ENCODE measurements at places on chromosomes 3 and 15.

DNA sequence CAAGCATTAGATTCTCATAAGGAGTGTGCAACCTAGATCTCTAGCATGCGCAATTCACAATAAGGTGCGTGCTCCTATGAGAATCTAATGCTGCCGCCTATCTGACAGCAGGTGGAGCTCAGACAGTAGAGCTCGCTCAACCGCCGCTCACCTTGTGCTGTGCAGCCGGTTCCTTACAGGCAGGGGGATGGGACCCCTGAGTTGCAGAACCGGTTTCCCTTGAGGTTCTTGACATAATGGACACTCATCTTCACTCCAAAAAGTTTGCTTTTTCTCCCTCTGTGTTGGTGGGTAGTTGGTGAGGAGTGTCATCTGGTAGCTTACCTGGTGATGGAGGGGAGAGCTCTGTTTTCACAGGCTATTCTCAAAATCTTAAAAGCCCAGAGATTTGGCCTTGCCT, 324.0 kb upstream of the TBL1XR1 start:
- no peak for DNase-seq

GRCh38 chr3:69353088-69353478, 32.8 kb downstream of the FRMD4B start:
- no peak for DNase-seq

DNA sequence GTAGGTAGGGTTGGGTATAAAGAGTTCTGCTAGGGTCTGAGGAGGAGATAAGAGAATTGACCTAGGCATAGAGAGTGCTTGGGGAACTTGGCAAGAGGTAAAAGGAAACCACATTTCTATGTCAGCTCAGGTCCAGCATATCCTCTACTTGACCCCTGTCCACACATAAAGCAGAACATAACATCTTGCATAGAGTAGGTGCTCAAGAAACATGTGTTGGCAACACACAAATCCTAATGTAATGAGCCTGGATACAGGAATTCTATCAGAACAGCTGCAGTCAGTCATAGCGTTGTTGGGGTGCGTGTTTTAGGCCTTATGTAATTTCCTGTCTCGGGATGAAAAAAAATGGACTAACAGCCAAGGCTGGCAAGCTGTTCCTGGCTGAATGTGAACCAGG, 35.0 kb upstream of the PLCL2 start:
- DNase-seq, result no peak

GRCh38 chr3:15636028-15636709, 34.6 kb downstream of the BTD start:
- DNase-seq, result peak; percentile 29

GRCh38 chr3:30643763-30644462, 37.5 kb downstream of the TGFBR2 start:
- DNase-seq, result peak; percentile 54

DNA sequence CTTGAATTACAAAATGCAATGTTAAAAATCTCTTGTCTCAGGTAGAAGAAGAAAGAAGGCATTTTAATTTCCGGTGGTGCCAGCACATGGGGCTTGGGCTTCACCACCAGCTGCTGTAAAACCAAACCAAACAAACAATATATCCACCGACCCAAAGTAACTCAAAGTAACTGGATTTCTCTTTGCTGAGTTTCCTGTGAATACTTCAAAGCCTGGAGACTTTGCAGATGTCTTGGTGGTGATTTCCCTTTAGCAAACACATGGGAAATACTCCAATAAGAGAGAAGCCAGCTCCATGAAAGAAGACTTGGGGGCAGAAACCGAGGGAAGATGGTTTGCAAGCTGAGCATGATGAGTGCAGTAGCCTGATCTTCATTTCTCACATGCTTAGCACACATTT, 62.6 kb downstream of the EIF4E3 start:
- DNase-seq, result no peak

- no peak for DNase-seq
Measured at GRCh38 chr3:40452562-40452875, 4.6 kb upstream of the RPL14 start.

- no peak for DNase-seq
Measured at GRCh38 chr3:38800511-38800910, 15.5 kb downstream of the SCN10A start.

DNA sequence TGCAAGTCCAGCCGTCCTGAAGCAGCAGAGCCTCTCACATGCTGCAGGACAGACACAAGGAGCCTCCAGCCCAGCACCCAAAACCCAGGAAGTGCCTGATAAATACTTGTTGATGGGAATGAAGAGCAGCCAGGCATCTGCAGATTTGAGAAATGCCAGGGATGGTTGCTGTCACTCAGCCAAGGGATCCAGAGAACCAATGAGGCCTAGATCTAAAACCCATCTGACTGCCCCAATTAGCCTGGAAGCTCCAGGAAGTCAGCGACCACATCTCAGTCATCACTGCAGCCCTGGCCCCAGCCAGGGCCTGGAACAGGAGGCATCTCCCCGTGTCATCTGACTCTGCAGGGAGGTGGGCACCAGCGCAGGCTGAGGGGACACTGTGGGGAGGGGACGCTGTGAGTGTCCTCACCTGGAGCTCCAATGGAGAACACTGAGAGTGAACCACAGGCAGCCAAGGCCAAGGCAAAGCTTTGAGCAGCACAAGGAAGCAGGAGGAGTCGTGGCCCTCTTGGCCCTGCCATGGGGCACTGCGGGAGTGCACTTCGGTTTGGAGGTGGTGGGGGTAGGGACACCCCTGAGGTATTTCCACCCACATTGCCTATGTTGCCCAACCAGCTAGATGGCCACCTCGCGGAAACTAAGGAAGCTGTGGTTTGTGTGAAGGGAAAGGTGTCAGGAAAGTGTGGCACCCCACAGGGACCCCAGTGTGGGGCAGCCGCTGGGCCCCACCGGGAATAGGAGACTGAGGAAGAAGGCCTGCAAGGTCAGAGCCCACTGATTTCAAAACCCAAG, 229.5 kb downstream of the VPS13C start:
- DNase-seq, result no peak

DNA sequence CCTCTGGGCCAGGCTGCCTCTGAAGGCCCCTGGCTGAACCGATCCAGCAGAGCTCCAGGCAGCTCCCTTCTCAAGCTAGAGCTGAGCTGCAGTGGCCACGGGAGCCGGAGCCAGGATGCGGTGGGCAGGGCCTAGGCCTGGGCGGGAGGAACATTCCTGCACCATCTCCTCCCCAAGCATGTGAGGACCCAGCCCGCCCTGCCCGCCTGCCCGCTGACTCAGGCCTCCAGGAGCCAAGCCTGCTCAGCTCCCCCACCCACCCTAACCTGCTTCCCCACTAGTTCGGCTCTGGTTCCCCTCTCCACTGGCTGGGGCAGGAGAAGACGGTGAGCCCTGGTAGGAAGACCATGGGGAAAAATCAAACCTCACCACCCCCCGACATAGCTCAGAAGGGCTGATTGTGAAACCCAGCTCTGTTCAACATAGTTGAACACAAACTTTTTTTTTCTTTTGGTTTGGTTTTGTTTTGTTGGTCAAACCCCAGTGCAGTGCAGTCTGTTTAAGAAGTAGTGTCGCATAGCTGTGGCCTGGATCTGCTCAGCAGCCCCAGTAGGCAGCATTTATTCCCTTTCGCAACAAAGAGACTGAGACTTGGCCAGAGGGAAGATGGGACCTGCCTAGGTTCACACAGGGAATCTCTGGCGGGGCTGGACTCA, 13.5 kb downstream of the SNX33 start:
- no peak for DNase-seq

DNA sequence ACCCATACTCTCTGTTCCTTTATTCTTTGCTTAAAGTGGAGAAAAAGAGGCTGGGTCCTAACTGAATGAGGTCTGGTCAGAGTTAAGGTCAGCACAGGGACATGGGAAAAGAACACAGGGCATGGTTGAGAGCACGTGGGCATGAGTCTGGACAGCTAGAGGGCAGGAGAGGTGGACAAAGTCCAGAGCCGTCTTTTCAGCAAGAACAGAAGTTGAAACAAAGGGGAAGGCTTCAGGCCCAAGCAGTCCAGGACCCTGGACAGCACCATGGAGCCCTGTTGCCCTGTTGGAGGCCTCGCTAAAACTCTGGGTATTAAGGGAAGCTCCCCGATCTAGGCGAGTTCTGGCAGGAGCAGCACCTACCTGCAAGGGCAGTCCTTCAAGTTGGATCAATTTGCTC, 50.7 kb downstream of the XYLB start:
- no peak for DNase-seq

GRCh38 chr3:107956991-107957900, 133.6 kb downstream of the CD47 start:
- DNase-seq, result no peak

Measured in activated naive CD4-positive, alpha-beta T cell treated with Interleukin-2 at 50 U/mL for 16 hours (primary cell).